ENCODE measurements at places on chromosomes 11 and 22.

GRCh38 chr22:33110562-33111163 is 52.5 kb upstream of the SYN3 start:
- DNase-seq = no peak

- DNase-seq = no peak
These were observed 43.6 kb downstream of the UVRAG start for GRCh38 chr11:75858613-75859012.

DNA sequence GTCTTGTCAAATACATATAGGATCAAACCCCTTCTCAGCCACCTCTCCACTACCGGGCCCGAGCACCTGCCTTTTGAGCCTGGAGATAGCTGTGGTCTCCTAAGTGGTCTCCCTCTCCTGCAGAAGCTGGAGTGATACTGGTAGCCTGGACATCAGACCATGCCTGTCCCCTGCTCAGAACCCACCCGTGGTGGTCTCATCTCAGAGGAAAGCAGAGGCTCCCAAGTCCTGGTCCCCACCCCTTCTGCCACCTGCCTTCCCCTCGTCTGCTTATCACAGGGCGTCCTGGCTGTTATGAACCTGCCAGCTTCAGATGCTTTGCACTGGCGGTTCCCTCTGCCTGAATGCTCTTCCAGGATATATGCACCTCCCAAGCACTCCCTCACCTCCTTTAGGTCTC is 50.5 kb upstream of the EIF3D start:
- DNase-seq = no peak

DNA sequence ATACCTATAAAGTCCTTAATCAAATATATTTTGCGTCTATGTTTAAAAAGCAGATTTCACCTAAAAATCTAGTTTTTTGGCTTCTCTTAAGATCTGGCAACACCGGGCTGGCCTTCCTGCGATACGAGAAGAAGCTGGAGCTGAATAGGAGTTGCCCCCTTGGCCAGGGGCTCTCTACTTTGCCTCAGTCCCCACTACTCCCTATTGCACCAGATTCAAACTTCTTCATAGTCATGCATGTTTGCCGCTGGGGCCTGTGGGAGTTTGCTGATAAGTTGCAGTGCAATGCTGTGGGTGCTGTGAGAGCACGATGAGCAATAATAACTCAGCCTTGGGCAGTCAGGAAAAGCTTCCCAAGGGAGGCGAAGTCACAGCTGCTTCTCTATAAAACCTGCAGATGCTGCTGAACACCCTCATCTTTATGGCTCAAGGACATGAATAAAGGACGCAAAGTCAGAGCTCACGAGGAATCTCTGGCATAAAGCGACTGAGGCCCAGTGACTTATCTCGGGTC is 15.2 kb upstream of the EIF3D start:
- no peak for DNase-seq

DNA sequence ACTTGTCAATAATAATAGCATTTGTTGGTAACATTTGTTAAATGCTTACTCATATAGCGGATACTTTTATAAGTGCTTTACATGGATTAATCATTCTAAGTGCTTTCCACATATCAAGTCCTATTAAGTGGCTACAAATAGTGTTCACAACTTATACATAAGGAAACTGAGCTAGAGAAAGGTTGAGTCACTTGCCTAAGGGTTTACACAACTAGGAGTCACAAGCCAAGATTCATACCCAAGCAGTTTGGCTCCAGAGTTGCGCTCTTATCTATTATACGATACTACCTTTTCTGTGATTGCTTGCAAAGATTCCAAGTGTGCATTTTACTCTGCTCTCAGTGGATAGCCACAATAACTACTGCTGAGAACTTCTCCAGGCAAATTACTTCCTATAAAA is 215.9 kb upstream of the CCDC90B start:
- no peak for DNase-seq

GRCh38 chr11:121328176-121328966 is 35.8 kb downstream of the SC5D start:
- no peak for DNase-seq

DNA sequence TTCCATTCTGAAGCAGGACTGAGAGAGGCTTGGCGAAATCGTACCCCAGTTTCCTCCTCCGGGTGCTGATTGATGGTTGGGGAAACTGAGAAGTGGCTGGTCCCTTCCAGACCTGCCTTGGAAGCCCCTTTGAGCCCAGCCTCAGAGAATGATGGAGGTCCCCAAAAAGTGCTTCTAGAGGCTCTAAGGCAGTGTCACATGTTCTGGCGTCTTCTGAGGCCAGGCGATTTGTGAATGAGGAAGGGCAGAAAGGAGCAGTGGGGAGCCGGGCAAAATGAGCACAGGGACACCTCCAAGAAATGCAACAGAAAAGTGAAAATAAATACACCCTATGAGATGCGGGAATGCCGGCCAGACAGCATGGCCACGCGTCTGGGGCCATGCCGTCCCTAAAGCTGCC is 1.0 kb upstream of the LIF start:
- no peak for DNase-seq

DNA sequence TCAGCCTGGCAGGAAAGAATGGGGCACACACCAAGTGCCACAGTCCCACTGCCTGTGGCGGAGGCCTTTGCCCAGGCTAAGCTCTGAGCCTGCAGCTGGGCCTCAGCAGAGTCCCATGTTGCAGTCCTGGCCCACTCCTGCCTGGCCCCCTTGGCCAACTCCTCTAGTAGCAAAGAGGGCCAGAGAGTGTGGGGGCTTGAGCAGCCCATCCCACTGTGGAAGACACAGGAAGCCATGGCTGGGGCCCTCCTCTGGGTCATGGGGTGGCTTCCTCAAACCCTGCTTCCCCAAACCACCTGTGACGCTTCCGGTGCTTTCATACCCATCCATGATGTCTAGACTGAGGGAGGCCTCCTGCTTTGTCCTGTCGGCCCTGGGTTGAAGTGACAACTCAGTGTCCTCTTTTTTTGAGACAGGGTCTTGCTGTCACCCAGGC is 5.8 kb downstream of the RPS19BP1 start:
- DNase-seq = no peak

All from stimulated activated CD4-positive, alpha-beta T cell treated with anti-CD3 and anti-CD28 coated beads, TNF-alpha, amount 100 ng/mL, for 4 hours (primary cell).